ENCODE measurements at places on chromosomes 13 and 19. TPM values are rescaled to one million over a fixed set of nuclear protein-coding genes. Genes with fewer than 3 reads are reported as not detected.

DNA sequence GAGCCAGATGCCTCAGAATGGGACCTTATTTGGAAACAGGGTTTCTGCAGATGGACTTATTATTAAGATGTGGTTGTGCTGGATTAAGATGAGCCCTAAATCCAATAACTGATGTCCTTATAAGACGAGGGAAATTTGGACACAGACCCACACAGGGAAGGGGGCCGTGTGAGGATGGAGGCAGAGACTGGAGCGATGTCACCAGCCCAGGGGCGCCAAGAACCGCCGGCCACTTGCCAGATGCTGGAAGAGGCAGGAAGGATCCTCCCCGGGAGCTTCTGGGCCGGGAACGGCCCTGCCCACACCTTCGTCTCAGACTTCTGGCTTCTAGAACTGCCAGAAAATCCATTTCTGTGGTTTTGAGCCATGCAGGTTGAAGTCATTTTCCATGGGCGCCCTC is 26.6 kb downstream of the GNG7 start:
- DNase-seq, result peak; percentile 11

GRCh38 chr19:45471931-45472562 is 4.3 kb downstream of the FOSB start:
- peak; percentile 54 for DNase-seq

- no peak for DNase-seq
These were observed 8.9 kb downstream of the DHX34 start for GRCh38 chr19:47357788-47358680.

Gene CD37
- 2.3 TPM for total RNA-seq

DNA sequence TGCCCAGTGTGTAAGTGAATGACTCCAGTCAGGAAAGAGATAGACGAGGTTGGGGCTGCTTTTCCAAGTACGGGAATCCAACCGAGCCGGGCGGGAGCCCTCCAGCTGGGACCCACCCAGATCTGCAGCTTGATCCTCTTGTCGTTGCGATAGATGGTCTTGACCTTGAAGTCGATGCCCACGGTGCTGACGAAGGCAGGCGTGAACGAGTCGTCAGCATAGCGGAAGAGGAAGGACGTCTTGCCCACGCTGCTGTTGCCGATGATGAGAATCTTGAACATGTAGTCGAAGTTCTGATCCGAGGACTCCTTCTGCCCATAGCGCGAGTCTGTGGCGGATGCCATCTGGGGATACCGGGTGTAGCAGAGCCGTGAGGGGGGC is 1.5 kb downstream of the RAB3A start:
- DNase-seq, result no peak

DNA sequence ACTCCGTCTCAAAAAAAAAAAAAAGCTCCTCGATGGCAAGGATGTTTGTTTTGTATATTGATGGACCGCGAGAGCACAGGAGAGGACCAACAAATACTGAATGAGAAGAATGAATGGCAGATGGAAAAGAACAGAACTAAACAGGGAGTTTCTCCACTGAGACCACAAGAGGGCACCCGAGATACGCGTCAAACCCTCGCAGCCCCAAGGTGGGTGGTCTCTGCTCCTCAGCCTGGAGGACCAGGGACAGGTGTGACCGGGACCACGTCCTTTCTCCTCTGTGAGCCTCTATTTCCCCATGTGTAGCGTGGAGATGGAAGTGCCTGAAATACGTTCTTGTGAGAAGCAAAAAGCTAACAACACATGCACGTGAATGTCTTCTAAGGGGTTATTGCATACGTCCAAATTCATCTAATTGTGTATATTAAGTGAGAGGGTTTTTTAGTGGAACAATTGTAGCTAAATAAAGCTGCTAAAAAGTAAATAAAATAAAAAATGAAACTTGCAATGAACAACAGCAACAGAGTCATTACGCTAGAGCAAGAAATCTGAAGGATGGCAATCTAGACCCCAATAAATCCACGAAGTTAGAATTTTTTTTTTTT is 8.3 kb upstream of the CDC42EP5 start:
- DNase-seq, result peak; percentile 81

Gene SHC2
- 18.3 TPM for total RNA-seq

DNA sequence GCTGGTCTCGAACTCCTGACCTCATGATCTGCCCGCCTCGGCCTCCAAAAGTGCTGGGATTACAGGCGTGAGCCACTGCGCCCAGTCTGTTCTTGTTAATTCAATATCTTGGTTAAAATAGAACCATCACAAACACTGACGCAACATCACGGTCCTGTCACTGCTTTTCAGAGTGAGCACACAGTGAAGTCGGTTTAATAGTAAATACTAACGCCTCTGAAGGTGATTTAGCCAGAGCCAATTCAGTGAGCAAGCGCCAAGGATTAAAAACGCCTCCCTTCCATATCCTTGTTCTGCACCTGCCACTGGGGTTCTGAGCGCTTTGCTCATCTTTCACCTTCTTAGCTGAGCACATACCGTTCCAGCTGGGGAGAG is 30.3 kb downstream of the LAMP1 start:
- no peak for DNase-seq

Gene RXFP2
- not detected for total RNA-seq

Gene KIRREL2
- 0.51 TPM for total RNA-seq

- DNase-seq, result no peak
These were observed 2.3 kb downstream of the FUT2 start for GRCh38 chr19:48698046-48698445.

GRCh38 chr13:25943081-25943480 is 108.7 kb downstream of the SHISA2 start:
- no peak for DNase-seq

DNA sequence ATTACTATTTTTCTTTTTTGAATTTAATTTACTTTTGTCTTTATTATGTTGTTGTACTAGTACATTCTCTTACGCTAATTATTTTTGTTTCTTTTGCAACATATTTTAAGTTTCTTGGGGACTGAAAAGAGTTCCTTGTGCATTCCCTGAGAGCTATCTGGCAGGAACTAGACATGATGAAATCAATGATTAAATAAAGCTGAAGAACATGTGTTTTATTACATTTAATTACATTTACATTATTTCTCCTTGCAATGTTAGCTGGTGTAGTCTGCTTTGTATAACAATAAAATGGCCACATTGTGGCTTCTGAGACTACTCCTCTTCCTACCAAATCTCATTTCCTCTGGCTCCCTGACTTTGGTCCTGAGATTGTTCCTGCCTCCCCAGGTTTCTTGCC is 244.9 kb downstream of the NDFIP2 start:
- DNase-seq, result peak; percentile 37

- no peak for DNase-seq
These were observed 16.8 kb downstream of the MBD3L2B start for GRCh38 chr19:7004313-7004931.

DNA sequence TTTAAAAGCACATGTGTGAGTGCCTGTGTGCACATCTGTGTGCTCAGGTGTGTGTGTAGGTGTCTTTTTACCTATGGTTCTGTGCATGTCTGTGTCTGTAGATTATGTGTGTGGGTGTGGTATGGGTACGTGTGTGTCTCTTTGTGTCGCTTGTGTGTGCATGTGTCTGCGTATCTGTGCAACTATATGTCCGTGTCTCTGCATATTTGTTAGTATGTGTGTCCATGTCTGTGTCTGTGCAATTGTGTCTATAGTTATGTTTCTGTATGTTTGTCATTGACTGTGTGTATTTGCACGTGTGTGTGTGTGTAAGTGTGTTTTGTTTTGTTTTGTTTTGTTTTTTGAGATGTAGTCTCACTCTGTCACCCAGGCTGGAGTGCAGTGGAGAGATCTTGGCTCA is 7.3 kb upstream of the KCTD15 start:
- DNase-seq, result no peak

DNA sequence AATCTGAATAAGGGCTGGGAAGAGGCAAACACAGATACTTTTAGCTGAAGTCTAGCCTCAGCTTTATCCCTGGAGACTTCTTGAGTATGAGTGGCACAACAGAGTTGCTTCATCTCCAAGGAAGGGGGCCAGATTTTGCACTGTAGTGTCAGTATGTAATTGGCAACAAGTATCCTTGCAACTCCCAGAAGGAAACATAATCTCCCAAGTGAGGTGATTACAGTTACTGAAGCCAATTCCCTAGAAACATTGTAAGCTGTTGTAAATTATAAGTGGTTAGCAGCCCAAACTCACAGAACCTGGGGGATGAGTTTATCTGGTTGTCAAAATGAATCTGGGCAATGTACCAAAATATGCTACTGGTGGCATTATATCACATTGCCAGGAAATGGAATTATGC is 2065.7 kb upstream of the PCDH20 start:
- peak; percentile 8 for DNase-seq

DNA sequence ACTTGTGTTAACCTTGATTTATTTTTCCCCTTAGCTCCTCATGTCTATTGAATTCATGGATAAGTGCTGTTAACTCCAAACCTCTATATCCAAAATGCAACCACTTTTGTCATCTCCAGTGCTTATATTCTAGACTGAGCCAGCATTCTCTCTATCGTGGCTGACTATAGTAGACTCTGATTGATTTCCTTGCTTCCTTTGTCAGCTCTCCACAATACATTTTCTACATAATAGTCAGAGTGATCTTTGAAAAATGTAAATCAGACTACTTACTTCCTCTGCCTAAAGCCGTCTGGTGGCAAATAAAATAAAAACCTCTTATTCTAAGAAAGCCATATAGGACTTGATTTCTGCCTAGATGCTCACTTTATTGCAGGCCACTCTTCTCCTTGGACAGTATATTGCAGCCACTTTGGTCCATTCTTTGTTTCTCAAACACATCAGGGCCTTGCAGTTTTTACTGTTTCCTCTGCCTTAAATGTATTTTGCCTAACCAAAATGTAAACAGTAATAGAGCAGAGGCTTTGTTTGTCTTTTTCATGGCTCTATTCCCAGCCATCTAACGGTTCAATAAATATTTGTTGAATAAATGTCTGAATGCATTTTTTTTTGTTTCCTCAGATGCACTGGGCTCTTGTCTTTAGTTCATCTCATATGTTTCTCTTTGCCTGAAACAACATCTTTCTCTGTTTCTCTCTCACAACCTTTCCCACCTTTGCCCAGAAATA is 243.6 kb upstream of the CSNK1A1L start:
- DNase-seq, result peak; percentile 36

- no peak for DNase-seq
These were observed 111.2 kb downstream of the GADD45B start for GRCh38 chr19:2587001-2587719.

Gene MATK
- total RNA-seq, result 2.6 TPM

Gene SBK3
- total RNA-seq, result not detected

- DNase-seq, result no peak
These were observed 85.8 kb upstream of the UBL3 start for GRCh38 chr13:29936051-29936813.

GRCh38 chr19:16326401-16327168 is 2.0 kb downstream of the KLF2 start:
- DNase-seq, result no peak

GRCh38 chr13:113904411-113904810 is 40.5 kb upstream of the GAS6 start:
- DNase-seq, result no peak

GRCh38 chr13:19597523-19597922 is 35.9 kb upstream of the MPHOSPH8 start:
- DNase-seq, result no peak

GRCh38 chr19:36081894-36082293 is 27.2 kb downstream of the WDR62 start:
- DNase-seq, result no peak

- peak; percentile 43 for DNase-seq
These were observed 595 bp downstream of the TLE2 start for GRCh38 chr19:3028305-3029064.

Gene ZNF541
- 0.10 TPM for total RNA-seq

- peak; percentile 19 for DNase-seq
These were observed 6.2 kb downstream of the CPAMD8 start for GRCh38 chr19:17020385-17020784.

Gene LRCH1
- total RNA-seq, result 28.0 TPM

DNA sequence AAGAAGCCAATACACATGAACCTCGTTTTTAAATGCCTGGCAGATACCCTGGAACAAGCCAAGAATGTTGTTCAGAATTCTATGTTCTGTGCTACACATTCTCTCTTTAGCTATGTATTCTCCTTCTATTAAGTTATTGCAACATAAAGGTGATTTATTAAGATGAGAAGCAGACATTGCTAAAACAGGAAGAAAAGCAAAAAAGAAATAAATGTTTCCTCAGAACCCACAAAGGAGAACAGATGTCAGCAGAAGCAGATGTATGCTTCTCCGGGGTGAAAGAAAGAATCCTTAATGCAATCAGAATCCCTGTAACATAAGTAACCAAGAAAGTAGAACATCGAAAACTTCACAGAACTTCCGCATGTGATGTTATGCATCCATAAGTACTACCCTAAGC is 302.9 kb downstream of the DCT start:
- DNase-seq, result no peak

GRCh38 chr19:19777692-19778091 is 43.9 kb downstream of the ZNF506 start:
- no peak for DNase-seq

- no peak for DNase-seq
These were observed 41.7 kb downstream of the GGACT start for GRCh38 chr13:100546713-100547405.

- no peak for DNase-seq
These were observed 5.4 kb downstream of the KANK2 start for GRCh38 chr19:11191934-11192333.

- DNase-seq, result no peak
These were observed 220.5 kb downstream of the RBM26 start for GRCh38 chr13:79185580-79185979.
